ENCODE measurements at places on chromosomes 4 and X. TPM values are rescaled to one million over a fixed set of nuclear protein-coding genes. Genes with fewer than 3 reads are reported as not detected.

GRCh38 chrX:87338510-87338909 lies 179.1 kb upstream of the KLHL4 start:
- DNase-seq, result no peak

S100P gene
- not detected for total RNA-seq

GRCh38 chr4:186693159-186693815 lies 30.4 kb downstream of the FAT1 start:
- DNase-seq, result peak; percentile 80

MAGEC3 gene
- total RNA-seq, result not detected

GABRE gene
- 3.0 TPM for total RNA-seq

ARSD gene
- 7.6 TPM for total RNA-seq

MAGEA12 gene
- total RNA-seq, result 60.6 TPM

FAAH2 gene
- total RNA-seq, result not detected

OPHN1 gene
- total RNA-seq, result 2.6 TPM

GRCh38 chrX:2677764-2678163 lies 13.3 kb upstream of the CD99 start:
- DNase-seq, result peak; percentile 90

- peak; percentile 50 for DNase-seq
Observed at GRCh38 chr4:5460106-5460801, 248.1 kb downstream of the EVC2 start.

PIGA gene
- total RNA-seq, result 11.7 TPM

- DNase-seq, result peak; percentile 44
Observed at GRCh38 chr4:57156242-57156990, 46.2 kb upstream of the IGFBP7 start.

- no peak for DNase-seq
Observed at GRCh38 chrX:130623518-130623917, 221.7 kb downstream of the RBMX2 start.

DNA sequence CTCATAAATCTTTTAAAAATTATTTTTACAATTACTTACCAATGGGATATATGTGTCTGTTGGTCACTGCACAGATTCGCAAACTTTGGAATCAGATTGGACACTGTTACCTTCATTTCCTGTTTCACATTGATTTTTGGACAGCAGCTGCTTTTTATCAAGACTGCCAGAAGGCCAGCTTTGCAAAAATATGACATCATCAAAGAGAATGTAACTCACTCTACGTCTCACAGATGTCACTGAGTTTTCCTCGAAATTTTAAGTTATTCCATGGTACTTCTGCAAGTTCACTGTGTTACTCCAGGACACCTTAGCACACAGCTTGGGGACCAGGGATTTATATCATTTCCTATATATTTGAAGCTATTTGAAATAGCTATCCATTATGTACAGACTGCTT lies 31.8 kb upstream of the MAGEB2 start:
- DNase-seq, result no peak

DNA sequence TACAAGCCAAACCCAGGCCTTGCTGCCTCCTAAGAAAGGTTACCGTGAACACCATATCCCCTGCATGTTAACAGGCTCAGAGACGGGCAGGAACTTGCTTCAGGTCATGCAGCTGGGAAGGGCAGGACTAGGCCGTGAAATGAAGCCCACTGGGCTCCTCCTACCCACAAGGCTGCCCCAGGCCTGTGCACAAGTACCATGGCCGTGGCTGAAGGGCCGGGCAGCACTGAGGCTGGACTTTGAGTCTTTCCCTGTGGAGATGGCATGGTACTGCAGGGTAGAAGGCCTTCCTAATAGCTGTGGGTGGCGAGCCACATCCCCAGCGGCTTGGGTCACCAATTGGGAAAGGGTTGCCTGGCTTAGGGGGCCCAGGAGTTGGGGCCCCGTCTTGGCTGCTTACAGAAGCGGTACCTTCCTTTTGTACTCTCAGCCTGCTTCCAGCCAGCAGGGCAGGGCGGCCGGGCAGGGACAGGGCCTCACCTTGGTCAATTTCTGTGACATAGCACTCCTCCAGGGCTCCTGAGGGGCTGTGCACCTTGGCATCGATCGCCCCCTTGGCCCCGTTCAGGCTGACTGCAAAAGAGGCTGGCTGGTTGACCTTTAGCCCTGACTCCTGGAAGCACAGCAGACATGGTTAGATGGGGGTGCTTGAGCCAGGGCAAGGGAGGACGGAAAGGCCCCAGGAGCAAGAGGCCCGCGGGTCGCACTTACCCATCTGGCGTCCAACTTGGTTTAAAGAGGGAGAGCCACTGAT lies 23.8 kb downstream of the FLNA start:
- DNase-seq, result no peak

CT55 gene
- 0.34 TPM for total RNA-seq

CPE gene
- total RNA-seq, result 10.2 TPM

DNA sequence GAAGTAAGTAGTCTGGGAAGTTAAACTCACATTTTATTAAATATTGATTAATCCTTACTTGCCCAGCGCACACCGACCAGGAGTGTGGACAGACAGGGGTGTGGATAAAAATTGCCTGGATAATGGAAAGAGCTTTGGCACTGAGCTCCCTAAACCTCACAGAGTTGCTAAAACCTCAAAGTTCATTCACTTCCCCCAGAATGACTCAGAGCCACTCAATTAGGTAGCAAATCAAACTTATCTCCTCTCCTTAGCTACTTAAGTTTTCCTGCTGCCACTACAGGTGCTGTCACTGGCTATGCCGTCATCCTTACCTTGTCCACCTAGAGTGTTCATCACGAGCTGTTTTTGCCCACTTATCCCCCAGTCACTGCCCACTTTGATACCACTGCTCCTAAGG lies 27.0 kb upstream of the MID1IP1 start:
- peak; percentile 6 for DNase-seq

- no peak for DNase-seq
Observed at GRCh38 chr4:76993787-76994641, 44.5 kb downstream of the SEPTIN11 start.

GRCh38 chrX:150226223-150226965 lies 136.7 kb upstream of the MAMLD1 start:
- DNase-seq, result no peak

DNA sequence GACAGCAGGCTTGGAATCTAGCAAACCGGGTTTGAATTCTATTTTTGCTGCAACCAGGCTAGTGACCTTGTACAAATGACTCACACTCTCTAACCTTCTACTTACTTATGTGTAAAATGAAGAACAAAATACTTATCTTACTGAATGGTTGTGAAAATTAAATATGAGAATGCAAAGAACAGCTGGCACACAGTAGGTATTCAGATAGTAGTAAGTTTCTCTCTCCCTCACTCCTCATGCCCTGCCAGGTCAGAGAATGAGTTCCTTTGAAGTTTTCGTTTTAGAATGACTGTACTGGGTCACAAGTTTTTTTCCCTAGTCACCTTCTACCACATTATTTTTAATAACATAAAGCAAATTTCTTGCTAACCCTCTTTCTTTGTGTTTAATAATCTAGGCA lies 33.0 kb downstream of the CISD2 start:
- no peak for DNase-seq

DNA sequence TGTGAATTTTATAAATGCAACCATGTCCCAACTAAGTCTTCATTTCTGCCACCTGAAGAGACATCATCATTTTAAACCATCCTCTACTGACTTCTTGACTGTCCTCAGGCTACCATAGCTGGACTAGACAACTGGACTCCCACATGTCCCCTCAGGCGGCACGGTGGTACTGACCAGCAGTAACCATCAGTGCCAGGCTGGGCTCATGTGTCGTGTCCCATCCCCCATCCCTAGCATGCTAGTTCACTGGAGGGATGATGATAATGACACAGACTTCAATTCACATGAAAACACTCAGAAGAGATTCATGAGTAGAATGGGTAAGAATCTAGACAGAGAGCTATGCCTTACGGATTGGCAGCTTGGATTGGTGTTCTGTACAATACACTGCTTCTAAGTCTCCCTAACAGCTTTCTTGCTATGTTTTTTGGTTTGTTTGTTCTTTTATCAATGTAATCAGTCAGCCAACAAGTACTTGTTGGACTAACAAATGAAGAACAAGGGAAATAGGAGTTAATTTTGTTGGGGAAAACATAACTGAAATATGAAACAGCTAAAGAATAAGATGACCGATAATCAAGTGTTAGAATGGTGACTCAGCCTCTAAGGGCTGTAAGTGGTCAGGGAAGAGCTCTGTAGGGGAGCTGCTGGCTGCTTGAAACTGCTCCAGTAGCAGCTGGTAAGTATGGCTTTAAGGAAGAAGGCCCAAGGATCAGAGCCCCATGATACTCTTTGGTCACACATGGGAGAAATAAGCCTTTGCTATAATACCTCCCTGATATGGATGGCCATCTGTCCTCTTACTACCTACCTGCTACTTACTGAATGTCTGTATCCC lies 10.3 kb downstream of the ZDHHC9 start:
- DNase-seq, result peak; percentile 44

DNA sequence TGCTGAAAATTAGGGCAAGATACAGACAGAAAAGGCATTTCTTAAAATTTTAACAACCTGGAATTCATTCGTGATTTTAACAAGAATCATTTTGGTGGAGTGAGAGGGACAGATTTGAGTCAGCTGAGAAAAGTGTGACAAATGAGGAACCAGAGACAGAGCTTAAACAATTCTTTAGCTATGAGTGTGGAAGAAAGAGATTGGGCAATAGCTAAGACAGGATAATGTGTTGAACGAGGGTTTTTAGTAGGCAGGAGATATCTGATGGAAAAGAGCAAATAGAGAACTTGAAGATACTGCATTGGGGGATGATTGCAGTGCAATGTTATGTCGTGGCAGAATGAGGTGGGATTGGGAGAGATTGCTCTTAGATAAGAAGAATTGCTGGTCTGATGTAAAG lies 164.2 kb upstream of the SPRY1 start:
- no peak for DNase-seq

- DNase-seq, result no peak
Observed at GRCh38 chr4:25654031-25654970, 1.4 kb upstream of the SLC34A2 start.

- DNase-seq, result no peak
Observed at GRCh38 chr4:94856030-94856429, 98.3 kb downstream of the BMPR1B start.

- DNase-seq, result no peak
Observed at GRCh38 chr4:30790998-30791397, 70.8 kb downstream of the PCDH7 start.

GRCh38 chrX:72139538-72139937 lies 7.8 kb upstream of the RTL5 start:
- DNase-seq, result no peak

DNA sequence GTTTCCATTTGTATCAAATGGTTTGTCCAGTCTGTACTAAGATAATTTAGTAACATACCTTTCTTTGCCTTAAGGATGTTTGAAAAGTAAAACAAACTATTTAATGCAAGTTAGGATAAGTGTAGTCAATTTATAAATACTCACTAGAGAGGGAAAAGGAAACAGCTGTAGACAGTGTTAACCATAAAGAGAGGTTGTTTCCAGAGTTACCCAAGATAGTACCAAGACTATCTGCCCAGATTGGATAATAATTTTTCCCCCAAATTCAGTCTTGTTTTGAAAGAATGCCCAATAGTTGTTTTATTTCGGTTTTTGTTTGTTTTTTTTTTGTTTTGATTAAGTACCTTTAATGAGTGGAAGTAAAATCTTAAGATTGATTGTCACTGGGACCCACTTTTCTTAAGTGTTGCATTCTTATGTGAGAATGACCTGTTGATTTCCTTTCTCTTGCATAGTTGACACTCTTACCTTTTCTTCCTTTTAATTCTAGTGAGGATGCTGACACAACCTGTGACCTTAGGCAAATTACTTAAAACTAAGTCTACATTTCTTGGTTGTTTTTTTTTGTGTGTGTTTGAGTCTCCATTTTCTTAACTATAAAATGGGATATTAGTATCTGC lies 12.8 kb downstream of the AFF1 start:
- DNase-seq, result no peak

DNA sequence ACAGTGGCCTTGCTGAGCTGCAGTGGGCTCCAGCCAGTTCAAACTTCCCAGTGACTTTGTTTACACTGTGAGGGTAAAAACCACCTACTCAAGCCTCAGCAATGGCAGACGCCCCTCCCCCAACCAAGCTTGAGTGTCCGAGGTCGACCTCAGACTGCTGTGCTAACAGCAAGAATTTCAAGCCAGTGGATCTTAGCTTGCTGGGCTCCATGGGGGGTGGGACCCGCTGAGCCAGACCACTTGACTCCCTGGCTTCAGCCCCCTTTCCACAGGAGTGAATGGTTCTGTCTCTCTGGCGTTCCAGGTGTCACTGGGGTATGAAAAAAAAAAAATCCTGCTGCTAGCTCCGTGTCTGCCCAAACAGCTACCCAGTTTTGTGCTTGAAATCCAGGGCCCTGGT lies 168.9 kb upstream of the INTU start:
- DNase-seq, result no peak

MAGEA8 gene
- not detected for total RNA-seq

All from Daoy (cell line).